Dermis blood vessel endothelial cell (primary cell): ENCODE measurements at places on chromosomes 7 and 10.
A peak's percentile ranks its signal among the peaks of the same experiment; 100 is the strongest.

DNA sequence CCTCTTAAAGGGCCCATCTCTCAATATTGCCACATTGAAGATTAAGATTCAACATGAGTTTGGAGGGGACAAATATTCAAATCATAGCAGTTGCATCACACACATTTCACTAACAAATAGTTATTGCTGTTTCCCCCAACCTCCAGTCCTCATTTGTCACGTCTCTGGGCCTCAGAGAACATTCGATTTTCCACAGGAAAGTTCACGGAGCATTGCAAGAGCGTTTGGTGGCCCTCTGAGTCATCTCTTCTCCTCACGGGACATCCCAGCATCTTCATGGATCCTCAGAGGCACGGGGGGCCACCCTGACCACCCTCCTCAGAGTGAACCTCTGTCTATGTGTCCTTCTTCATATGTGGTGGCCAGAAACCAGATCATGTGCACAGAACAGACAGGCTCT is 50.3 kb upstream of the CHST15 start:
- no peak for DNase-seq

DNA sequence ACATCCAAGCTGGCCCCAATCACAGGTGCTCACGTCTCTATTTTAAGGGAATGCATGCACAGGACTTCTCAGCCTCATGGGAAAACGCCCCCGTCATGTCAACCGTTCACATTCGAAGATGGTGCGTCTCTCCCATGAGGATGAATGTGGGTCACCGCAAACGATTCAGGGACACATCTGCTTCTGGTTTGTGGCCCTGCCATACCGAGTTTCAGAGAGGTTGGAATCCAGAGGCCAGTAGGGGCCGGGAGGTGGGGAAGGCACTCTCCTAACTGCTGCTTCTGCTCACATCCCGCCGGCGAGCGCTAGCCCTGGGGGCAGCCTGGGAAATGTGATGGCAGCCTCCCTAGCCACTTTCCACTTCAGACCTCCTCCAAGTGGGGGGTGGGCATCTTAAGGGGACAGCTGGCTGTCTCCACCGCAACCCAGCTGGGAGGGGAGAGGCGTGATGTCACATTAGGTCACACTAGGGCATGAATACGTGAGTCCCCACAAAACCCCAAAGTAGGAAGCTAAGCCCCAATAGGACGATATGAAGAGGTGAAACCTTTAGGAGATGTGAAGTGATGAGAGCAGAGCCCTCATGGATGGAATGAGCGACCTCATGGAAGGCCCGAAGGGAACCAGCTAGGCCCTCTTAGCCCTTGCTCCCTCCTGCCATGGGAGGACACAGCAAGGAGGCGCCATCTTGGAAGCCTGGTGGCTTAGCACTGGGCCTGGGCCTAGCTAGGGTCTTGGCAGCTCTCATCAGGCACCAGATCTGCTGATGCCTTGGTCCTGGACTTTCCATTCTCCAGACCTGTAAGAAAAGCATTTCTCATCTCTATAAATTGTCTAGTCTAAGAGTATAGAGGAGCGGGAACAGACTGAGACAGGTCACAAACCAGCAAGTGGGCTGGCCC is 107.8 kb downstream of the TCERG1L start:
- DNase-seq: no peak

DNA sequence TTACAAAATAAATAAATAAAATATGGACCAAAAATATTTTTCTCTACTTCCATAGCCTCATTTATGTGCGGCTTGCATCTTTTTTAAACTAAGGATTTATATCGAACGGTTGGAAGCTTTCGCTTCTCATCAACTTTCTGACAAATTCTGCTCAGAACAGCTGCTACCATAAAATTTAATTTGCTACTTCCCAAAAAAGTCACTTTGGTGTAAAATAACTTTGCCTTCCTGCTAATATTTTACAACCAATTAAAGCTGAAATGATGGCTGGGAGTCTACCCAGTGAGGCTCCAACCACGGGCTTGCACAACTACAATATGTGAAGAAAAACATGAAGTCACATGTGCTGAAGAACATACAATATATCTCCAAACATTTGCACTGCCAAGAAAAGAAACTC is 253.1 kb upstream of the NEBL start:
- DNase-seq: no peak

GRCh38 chr10:112768121-112768520 is 181.9 kb upstream of the TCF7L2 start:
- DNase-seq: no peak

DNA sequence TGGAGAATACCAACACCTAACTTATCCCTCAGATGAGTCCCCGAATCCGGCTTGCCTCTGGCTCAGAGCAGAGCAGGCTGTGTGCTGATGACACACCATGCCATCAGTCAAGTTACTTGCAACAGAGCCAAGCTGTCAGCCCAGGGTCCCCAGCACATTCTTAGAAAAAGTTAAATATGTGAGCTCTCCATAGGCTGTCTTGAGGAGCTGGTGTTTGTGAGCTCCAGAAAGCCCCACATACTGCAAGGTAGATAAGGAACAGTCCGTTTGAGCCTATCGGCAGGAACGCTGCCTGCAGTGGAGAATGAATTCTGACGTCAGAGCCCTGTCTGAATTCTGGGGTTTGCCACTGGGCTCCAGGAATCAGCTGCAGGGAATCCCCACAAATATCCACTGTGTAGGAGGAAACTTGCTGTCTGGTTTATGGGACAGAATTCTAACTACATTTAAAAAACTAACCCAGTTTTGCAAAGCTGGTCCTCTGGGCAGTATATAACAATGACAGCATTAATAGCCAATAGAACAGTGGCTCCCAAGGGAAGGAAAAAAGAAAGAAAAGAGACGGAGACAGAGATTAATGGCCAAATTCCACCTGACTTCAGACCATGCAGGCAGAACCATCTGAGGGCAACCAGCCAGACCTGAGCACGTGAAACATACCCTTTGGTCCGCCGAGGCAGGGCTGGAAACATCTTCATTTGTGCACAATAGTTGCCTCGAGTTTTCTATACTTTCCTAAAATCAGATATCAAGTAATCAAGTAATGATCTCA is 3.6 kb downstream of the SFXN4 start:
- DNase-seq: no peak

- DNase-seq: no peak
Observed at GRCh38 chr10:66844176-66844942, 81.5 kb upstream of the LRRTM3 start.

DNA sequence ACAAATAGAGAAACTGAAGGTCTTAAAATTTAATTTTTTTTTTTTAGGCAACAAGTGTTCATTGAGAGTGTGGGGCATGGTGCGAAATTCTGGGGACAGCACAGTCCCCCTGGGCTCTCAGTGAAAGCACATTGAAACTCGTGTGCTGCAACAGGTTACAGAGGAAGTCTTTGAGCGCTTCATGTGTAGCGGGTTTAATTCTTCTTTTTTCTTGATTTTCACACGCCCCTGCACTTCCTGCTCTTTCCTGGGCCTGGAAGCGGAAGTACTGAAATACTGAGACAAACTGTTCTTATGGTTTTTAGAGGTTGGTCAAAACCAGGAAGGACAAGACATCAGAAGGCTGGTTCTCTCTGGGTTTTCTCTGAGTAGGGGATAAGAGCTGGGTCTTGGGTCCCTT is 203.5 kb downstream of the PTEN start:
- no peak for DNase-seq

- DNase-seq: peak; percentile 16
Observed at GRCh38 chr10:94500063-94500462, 45.5 kb upstream of the HELLS start.

- DNase-seq: no peak
Observed at GRCh38 chr7:74013539-74014272, 14.3 kb upstream of the ELN start.

GRCh38 chr10:75688506-75689300 is 257.3 kb downstream of the LRMDA start:
- no peak for DNase-seq
